Activated naive CD8-positive, alpha-beta T cell treated with anti-CD3 and anti-CD28 coated beads, Interleukin-2, amount 10 ng/mL, durations not matched to agents 7 days and 5 days (primary cell): ENCODE measurements at places on chromosomes 7 and 10. TPM values are rescaled to one million over a fixed set of nuclear protein-coding genes. Genes with fewer than 3 reads are reported as not detected.

The GFRA1 gene
- total RNA-seq = not detected

The BEND7 gene
- not detected for total RNA-seq

The GJD4 gene
- not detected for total RNA-seq

The LBX1 gene
- not detected for total RNA-seq

The MPP7 gene
- total RNA-seq = 24.2 TPM

The NPC1L1 gene
- total RNA-seq = 0.11 TPM

The PSD gene
- 4.3 TPM for total RNA-seq

The BMPER gene
- not detected for total RNA-seq

The ARF5 gene
- total RNA-seq = 114 TPM

The NSUN5 gene
- total RNA-seq = 51.5 TPM
